Stimulated activated CD4-positive, alpha-beta T cell treated with anti-CD3 and anti-CD28 coated beads, Interleukin-12 subunit alpha, Interleukin-12 subunit beta, amount 100 ng/mL, for 48 hours (primary cell): ENCODE measurements at places on chromosomes 12 and 14.

DNA sequence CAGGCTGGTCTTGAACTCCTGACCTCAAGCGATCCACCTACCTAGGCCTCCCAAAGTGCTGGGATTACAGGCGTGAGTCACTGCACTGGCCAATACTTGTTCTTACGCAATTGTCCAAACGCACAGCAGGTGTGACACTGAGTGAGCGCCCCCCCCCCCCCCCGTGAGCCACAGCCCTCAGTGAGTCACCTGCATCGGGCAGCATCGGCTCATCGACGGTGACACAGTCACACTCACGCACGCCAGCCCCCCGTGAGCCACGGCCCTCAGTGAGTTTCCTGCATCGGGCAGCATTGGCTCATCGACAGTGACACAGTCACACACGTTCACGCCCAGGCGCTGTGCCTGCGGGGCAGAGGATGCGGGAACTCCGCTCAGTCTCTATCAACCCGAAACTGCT is 42.5 kb downstream of the GALNT9 start:
- no peak for DNase-seq

DNA sequence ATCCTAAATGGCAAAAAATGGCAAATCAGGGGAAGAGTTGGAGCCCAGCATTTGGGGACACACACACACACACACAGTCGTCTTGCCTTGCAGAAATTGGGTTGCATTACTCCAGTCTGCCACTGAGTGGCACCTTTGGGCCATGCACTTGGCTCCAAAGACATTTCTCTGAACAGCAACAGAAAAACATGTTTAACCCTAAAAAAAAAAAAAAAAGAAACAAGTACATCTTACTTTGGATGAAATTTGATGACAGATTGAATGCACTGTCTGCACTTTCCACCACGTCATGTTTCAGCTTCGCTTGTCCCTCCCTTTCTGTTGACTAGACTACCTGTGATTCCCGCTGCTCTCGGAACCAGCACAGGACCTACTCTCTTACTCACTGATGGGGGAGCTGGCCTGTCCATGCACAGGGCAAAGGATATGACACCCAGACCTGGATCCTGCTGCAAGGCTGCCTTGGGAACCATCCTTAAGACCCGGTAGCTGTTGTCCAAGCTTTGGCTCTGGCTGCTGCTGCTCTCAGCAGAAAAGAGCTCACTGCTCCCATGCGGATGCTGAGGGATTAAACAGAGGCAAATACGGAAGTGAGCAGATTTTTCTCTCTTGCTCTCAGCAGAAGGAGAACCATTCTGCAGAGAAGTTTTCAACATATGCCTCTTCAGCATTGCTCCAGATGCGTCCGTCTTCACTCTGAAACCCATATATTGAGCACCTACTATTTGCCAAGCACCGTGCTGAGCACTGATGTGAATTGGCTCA is 376.8 kb downstream of the DPF3 start:
- DNase-seq, result no peak

GRCh38 chr12:95700316-95700785 is 90.2 kb downstream of the NTN4 start:
- DNase-seq, result no peak

GRCh38 chr12:131675126-131676080 is 35.5 kb upstream of the SFSWAP start:
- DNase-seq, result no peak

DNA sequence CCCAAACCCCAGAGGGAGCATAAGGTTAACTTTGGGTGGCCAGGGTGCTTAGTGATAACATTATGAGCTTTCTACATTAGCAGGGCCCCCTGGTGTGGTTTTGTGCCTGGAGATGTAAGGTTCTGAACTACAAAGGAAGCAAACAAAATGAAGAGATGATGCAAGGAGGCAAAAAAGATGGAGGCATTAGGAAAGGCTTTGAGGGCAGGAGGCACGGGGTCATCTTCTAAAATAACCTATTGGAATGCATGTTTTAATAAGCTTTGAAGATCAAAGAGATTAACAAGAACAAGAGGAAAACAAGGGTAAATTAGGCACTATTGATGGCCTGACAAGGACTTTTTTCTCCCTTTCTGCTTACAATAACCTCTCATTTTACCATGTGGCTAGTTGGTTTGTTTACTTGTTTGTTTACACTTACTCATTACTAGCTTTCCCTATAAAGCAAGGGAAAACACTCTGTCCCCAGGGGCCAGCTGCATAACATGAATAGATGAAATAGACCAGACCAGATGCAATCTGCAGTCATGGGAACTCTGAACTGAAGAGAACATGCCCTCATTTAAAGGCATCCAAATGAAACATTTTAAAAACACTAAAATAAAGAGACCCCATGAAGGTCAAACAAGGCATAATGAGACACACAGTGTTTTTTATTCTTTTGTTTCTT is 390.3 kb downstream of the DIO2 start:
- DNase-seq, result no peak

GRCh38 chr14:60658909-60659585 is 9.8 kb upstream of the SIX1 start:
- no peak for DNase-seq

DNA sequence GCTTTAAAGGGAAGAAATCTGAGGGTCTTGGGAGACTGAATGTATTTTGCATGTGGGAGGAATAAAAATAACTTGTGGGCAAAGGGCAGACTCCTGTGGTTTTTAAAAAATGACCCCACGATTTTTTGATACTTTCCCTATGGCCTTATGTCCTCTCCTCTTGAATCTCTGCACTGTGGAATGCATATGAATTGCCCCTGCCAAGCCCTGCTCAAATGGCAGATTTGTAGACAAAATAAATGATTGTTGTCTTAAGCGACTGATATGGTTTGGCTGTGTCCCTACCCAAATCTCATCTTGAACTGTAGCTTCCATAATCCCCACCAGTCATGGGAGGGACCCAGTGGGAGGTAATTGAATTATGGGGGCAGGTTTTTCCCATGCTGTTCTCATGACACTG is 223.8 kb downstream of the DACT1 start:
- DNase-seq, result no peak
